Progenitor cell of endocrine pancreas (in vitro differentiated cells): ENCODE measurements at places on chromosomes 13 and 19. TPM values are rescaled to one million over a fixed set of nuclear protein-coding genes. Genes with fewer than 3 reads are reported as not detected.

DNA sequence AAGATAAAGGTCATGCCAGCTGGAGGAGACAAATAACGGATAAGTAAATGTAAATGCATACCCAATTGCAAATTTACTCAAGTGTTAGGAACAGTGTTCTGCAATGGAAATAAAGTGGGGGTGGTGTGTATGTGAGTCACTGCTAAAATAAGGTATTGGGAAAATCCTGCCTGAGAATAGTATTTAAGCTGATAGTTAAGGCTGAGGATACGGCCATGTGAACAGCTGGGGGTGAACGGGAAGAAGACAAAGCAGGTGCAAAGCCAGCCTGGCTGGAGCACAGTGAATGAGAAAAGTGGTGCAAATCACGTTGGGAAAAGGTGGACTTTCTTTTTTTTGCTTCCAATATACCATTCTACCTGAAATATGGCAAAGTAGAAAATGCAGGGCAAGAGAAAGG lies 242.4 kb upstream of the SLC10A2 start:
- no peaks in the 10 kb centered on the region for H3K36me3 ChIP-seq
- H3K27ac ChIP-seq, result no peak overlapping the region
- H3K4me3 ChIP-seq, result no peak overlapping the region
- H3K4me1 ChIP-seq, result peaks cover 9% of the 10 kb centered on the region
- no peak for DNase-seq
- H3K27me3 ChIP-seq, result no peaks in the 10 kb centered on the region

GRCh38 chr13:73720216-73720840 lies 413.9 kb downstream of the KLF12 start:
- no peaks in the 10 kb centered on the region for H3K27me3 ChIP-seq
- no peak overlapping the region for H3K27ac ChIP-seq
- H3K36me3 ChIP-seq, result peaks cover 4% of the 10 kb centered on the region

DNA sequence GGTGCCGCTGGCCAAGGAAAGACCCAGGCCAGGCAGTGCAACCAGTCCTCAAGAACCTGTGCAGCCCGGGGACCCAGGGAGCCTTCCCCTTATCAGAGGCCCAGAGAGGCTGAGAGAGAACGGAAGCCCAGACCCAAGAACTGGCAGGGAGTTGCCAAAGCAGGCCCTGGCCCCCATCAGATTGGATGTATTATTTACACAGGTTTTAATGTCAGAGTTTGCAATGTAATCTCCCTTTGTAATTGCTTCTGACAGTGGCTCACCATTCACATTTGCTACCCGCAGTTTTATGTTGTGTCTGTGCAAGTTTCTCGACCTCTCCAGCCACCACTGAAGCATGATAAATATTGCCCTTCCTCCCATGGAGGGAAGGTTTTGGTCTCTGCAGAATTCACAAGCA lies 660.9 kb downstream of the LIG4 start:
- H3K4me1 ChIP-seq, result peaks cover 2% of the 10 kb centered on the region
- DNase-seq, result no peak
- no peak overlapping the region for H3K4me3 ChIP-seq
- H3K36me3 ChIP-seq, result no peaks in the 10 kb centered on the region

DNA sequence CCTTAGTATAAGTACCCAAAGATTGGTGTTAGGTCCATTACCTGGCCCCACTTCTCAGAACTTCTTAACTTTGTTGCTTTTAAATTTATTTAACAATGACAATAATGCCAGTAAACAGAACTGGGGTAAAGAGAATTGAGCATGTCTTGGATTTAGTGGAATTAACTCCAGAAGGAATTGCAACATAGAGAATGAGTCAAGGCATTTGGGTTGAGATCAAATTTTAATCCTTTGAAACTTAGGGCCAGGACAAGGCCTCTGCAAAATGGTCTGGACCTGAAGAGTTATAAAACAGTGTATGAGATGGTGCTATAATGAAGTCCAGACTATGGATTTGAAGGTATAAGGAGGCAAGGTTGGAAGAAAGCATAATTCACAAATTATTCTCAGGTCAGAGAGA lies 1030.4 kb downstream of the SLITRK5 start:
- H3K36me3 ChIP-seq, result no peaks in the 10 kb centered on the region
- H3K4me3 ChIP-seq, result no peak overlapping the region
- H3K27ac ChIP-seq, result no peak overlapping the region
- H3K27me3 ChIP-seq, result no peaks in the 10 kb centered on the region
- no peak for DNase-seq

GRCh38 chr19:14166999-14167575 lies 30.7 kb upstream of the ASF1B start:
- no peak overlapping the region for H3K27ac ChIP-seq
- H3K27me3 ChIP-seq, result no peaks in the 10 kb centered on the region
- H3K36me3 ChIP-seq, result peaks cover 23% of the 10 kb centered on the region

GRCh38 chr19:11458236-11458900 lies 22.5 kb downstream of the ELAVL3 start:
- DNase-seq, result no peak
- H3K27me3 ChIP-seq, result no peaks in the 10 kb centered on the region
- no peaks in the 10 kb centered on the region for H3K4me1 ChIP-seq
- peak overlapping the region; percentile 7 for H3K27ac ChIP-seq

DNA sequence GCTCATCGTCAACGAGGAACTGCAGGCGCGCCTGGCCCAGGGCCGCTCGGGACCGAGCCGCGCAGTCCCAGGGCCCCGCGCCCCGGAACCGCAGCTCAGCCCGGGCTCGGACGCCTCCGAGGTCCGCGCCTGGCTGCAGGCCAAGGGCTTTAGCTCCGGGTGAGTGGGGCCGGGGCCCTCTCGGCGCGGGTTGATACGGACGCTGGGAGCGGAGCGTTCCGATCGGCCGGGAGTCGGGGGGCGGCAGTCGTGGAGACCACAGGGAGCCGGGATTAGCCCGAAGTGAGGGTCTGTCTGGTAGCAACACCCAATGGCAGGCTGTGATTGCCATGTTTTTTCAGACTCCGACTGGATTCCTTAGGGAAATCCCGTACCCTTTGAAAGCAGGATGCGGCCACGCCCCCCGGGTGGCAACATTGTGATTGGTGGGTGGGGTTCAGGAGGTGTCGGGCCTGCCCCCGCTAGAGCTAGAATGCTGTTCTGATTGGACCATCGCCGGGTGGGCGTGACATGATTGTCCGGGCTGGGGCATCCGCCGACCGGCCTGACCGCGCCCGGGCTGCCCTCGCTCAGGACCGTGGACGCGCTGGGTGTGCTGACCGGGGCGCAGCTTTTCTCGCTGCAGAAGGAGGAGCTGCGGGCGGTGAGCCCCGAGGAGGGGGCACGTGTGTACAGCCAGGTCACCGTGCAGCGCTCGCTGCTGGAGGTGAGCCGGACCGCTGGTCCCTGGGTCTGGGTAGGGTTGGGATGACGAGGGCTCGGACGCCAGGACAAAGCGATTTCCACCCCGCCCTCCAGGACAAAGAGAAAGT lies 11.3 kb downstream of the EPS8L1 start:
- peak; percentile 82 for DNase-seq
- peak overlapping the region; percentile 71 for H3K4me3 ChIP-seq
- peaks cover 15% of the 10 kb centered on the region for H3K4me1 ChIP-seq
- H3K27me3 ChIP-seq, result peaks cover 54% of the 10 kb centered on the region

GRCh38 chr19:10510301-10510802 lies 6.9 kb downstream of the S1PR5 start:
- H3K36me3 ChIP-seq, result no peaks in the 10 kb centered on the region
- no peak overlapping the region for H3K27ac ChIP-seq
- H3K4me3 ChIP-seq, result no peak overlapping the region
- H3K27me3 ChIP-seq, result peaks cover 17% of the 10 kb centered on the region
- peak; percentile 58 for DNase-seq

- H3K27me3 ChIP-seq, result peaks cover 18% of the 10 kb centered on the region
- no peak overlapping the region for H3K4me3 ChIP-seq
- peaks cover 6% of the 10 kb centered on the region for H3K36me3 ChIP-seq
- H3K27ac ChIP-seq, result no peak overlapping the region
- peaks cover 16% of the 10 kb centered on the region for H3K4me1 ChIP-seq
- DNase-seq, result no peak
These were observed 4.8 kb upstream of the CCDC70 start for GRCh38 chr13:51856998-51857397.

GRCh38 chr13:101382086-101382485 lies 34.2 kb downstream of the NALCN start:
- H3K36me3 ChIP-seq, result no peaks in the 10 kb centered on the region
- no peak for DNase-seq

DNA sequence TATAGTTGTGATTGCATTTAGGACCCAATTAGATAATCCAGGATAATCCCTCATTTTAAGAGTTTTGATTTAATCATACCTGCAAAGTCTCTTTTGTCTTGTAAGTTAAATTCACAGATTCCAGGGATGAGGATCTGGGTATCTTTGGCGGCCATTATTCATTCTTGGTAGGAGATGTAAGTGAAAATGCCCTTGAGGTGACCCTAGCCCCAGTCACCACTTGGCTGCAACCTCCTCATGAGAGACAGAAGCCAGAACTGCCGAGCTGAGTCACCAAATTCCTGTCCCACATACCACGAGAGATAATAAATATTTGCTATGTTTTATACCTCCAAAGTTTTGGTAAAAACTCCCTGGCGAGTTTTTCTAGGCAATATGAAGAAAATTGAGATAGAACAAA lies 389.4 kb downstream of the RFC3 start:
- H3K27ac ChIP-seq, result no peak overlapping the region
- no peak overlapping the region for H3K4me3 ChIP-seq
- peaks cover 1% of the 10 kb centered on the region for H3K4me1 ChIP-seq
- no peaks in the 10 kb centered on the region for H3K27me3 ChIP-seq
- DNase-seq, result no peak
- no peaks in the 10 kb centered on the region for H3K36me3 ChIP-seq

DNA sequence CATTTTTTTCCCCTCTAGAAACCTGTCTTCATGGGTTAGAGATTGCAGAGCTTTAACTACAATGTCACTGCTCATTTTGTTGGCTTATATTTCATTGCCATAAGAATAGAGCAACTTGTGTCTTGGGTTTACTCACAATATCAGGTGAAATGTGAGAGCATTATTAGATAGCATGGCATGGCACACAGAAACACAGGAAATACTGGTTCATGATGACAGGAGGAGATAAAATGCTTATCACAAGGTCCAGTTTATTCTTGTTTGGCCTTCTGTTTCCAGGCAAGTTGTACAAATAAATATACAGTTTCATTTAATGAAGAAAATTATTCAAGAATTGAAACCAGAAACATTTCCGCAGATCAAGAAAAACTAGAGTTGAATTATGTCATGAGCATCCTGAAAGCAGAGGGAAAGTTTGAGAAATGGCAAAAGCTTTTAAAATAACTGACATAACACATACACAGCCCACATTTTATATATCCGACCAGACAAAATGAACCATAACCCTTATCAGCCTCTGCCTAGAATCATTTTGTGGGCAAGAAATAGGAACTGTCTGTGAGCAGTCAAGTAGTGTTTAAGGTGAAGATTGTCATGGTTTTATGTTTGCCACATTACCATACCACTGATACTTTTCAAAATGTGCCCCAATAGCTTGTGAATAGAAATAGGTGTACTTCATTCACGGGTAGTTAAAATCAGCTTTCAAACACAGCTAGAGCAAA lies 297.9 kb upstream of the ARGLU1 start:
- no peaks in the 10 kb centered on the region for H3K27me3 ChIP-seq
- no peak overlapping the region for H3K4me3 ChIP-seq
- H3K27ac ChIP-seq, result peak overlapping the region; percentile 67
- no peak for DNase-seq
- peaks cover 8% of the 10 kb centered on the region for H3K4me1 ChIP-seq
- no peaks in the 10 kb centered on the region for H3K36me3 ChIP-seq

DNA sequence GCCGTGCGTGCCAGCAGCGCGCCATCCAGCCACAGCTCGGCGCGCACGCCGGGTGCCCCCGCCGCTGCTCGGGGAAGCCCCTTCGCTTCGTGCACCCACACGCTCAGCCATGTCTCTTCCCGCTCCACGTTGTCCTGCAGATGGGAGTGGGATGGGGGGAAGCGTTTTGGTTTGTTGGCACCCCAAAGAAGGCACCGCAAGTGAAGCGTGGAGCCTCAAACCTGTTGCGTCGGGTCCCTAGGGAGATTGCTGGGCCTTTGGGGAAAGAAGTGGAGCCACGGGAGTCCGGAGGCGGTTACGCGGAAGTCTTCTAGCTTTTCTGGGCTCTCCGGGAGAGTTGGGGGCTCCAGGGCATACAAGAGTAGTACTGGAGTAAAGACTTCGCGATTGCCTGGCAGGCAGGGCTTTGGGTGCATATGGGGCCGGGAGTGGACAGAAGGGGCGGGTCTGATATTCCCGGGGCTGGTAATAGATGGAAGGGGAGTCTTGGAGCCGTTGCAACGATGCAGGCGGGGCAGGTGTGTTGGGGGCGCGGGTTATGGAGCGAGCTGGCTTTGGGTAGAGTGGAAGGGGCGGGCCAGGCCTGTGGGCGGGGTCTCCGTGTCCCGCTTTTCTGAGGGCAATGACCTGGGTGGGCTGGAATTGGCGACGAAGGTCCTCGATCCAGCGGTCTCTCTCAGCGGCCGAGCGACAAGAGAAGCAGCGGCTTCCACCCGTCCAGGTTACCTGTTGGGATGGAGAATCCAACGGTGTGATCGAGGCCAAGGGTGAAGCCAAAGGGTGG lies 6.5 kb downstream of the RASAL3 start:
- H3K4me3 ChIP-seq, result no peak overlapping the region
- DNase-seq, result no peak
- H3K27ac ChIP-seq, result no peak overlapping the region
- H3K36me3 ChIP-seq, result no peaks in the 10 kb centered on the region

DNA sequence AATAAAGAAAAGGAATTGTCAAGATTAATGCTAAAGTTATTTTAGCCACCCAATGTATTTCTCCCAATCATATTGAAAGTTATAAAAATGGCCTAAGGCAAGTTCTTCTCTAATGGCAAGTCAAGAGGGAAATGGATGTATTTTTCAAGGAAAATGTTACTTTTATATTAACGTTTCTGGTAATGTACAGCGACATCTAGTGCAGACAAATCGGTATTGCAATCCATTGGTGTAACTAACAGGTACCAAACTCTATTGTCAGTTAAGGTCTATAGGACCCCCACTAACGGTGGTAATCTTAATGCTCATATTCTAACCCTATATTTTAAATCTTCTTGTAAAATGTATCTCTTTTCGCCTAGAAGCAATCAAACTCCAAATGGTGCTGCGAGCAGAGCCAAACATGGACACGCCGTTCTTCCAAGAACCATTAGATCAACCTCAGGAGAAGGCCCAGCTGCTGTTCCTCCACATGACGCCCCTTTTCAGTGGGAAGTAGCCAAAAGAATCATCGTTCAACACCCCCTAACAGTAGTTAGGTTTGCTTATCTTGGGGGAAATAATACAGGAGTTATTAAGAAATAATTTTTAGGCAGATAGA lies 98.5 kb upstream of the PABPC3 start:
- H3K27ac ChIP-seq, result no peak overlapping the region
- no peak for DNase-seq
- peaks cover 7% of the 10 kb centered on the region for H3K4me1 ChIP-seq
- no peaks in the 10 kb centered on the region for H3K36me3 ChIP-seq

- no peaks in the 10 kb centered on the region for H3K4me1 ChIP-seq
- H3K36me3 ChIP-seq, result no peaks in the 10 kb centered on the region
- peaks cover 24% of the 10 kb centered on the region for H3K27me3 ChIP-seq
- DNase-seq, result no peak
- no peak overlapping the region for H3K4me3 ChIP-seq
- H3K27ac ChIP-seq, result no peak overlapping the region
These were observed 38.1 kb downstream of the HTR2A start for GRCh38 chr13:46858776-46859175.

The TYROBP gene
- total RNA-seq, result not detected in 2 replicates

The CLN5 gene
- total RNA-seq, result 21.3 and 21.4 TPM in 2 replicates

The CNMD gene
- total RNA-seq, result 1.1 and 1.2 TPM in 2 replicates

The PCDH8 gene
- total RNA-seq, result 0.17 and 0.42 TPM in 2 replicates

The KANK2 gene
- 27.6 and 29.1 TPM in 2 replicates for total RNA-seq

The ZNF329 gene
- total RNA-seq, result 15.3 and 17.0 TPM in 2 replicates

The CYP4F3 gene
- total RNA-seq, result not detected in 2 replicates

The LHB gene
- total RNA-seq, result not detected in 2 replicates

The GNG14 gene
- total RNA-seq, result not detected in 2 replicates

The ICAM5 gene
- total RNA-seq, result not detected in 2 replicates

The ZNF440 gene
- total RNA-seq, result 21.9 and 23.2 TPM in 2 replicates

The PCP2 gene
- total RNA-seq, result 1.0 and 2.0 TPM in 2 replicates

The DPF1 gene
- total RNA-seq, result 4.8 and 4.9 TPM in 2 replicates

The FPR1 gene
- not detected in 2 replicates for total RNA-seq
